ENCODE measurements at places on chromosomes 5 and 9.

- DNase-seq: no peak
Measured at GRCh38 chr9:95826183-95826838, 49.2 kb upstream of the ERCC6L2 start.

GRCh38 chr9:107504585-107505455 lies 15.3 kb upstream of the KLF4 start:
- DNase-seq: peak; percentile 53

DNA sequence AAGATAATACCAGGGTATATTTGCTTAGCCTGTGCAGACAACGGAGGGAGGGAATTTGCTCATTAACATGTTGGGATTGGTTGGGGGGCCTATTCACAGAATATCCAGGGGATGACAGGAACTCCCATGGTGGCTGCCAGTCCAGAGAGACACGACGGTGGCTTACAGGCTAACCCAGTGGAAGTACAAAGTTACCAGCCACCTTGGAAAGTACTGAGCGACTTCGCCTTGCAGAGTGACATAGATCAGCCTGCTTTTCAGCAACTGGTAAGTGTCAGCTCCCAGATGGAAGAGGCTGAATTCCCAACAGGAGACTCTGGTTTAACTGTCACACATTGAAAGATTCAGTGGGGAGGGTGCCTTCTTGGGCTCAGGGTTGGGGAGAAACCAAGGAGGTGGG lies 7.9 kb downstream of the ISL1 start:
- DNase-seq: no peak

DNA sequence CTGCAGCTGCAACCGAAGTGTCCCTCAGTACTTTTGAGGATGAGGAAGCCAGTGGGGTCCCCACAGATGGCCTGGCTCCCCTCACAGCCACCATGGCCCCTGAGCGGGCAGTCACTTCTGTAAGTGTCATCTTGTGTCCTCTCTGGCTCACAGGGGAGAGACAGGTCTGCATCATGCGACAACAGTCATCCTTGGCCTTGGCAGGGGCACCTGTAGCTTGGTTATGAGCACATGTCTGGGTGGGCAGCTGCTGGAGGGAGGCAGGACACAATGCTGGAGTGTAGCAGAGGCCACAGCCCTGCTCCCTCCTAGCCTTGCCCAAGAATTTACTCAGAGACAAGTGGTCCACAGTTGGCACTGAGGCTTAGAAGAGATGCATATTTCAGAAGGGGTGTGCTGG lies 71.7 kb downstream of the COL15A1 start:
- no peak for DNase-seq

GRCh38 chr9:16171911-16172310 lies 619.1 kb downstream of the CCDC171 start:
- no peak for DNase-seq

GRCh38 chr5:147913786-147914185 lies 7.4 kb upstream of the C5orf46 start:
- DNase-seq: no peak

DNA sequence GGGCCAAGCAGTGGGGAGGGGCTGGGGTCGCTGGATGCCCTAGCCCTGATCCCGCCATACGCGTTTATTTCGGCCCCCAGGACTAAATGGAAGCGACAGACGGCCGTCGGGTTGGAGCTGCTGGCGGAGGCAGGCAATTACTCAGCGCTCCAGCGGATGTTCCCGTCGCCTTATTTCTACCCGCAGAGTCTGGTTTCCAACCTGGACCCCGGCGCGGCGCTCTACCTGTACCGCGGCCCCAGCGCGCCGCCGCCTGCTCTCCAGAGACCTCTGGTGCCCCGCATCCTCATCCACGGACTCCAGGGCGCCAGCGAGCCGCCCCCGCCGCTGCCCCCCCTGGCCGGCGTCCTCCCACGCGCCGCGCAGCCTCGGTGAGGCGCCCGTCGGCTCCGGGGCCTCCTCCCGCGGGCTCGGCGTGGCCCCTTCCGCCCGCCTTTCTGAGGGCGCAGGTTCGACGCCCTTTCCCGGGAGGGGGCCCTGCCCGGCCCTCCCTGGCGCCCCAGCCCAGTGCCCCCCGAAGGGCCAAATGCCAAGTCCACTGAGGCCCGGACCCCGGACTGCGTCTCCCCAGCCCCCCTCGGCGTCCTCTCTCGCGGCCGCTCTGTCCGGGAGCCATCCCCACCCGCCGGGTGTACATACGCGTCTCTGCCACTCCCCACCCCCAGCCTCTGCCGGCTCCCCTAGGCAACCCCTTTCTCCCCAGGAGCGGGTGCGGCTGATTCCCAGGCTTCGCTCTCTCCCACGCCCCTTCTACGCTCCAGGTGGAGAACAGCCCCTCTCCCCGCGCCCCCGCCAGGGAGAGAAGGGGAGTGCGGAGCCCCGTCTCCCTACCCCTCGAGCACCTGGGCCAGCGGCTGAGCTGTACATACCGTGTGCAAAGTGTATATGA lies 7.0 kb downstream of the BARHL1 start:
- DNase-seq: no peak

GRCh38 chr5:36598045-36598444 lies 8.4 kb upstream of the SLC1A3 start:
- no peak for DNase-seq

- no peak for DNase-seq
Measured at GRCh38 chr5:38742821-38743220, 103.0 kb upstream of the OSMR start.

GRCh38 chr9:80964374-80964773 lies 725.0 kb downstream of the TLE1 start:
- DNase-seq: no peak

DNA sequence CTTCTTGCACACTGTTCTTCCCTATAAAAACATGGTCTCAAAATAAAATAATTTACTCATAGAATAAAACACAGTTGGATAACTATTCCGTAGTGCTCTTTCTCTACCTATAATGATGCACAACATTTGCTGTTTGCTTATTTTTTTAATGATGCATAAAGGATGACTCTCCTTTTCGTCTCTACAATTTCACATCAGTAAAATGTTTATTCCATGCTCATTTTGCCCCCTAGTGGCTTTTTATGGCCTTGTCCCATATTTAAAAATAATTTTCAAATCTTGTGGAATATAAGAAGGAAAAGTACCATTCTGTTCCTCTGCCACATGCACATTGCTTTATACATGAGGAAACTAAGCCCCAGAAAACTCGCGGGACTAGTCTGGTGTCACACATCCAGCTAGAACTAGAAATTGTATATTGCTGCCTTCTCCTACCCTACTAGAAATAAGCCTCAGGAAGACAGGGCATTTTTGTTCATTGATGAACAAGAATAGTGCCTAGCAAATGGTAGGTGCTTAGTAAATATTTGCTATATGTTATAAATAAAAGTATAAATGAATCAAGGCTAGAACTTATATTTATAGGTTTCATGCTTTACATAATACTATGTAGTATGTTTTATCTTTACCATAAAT lies 12.7 kb downstream of the KCTD16 start:
- DNase-seq: no peak

DNA sequence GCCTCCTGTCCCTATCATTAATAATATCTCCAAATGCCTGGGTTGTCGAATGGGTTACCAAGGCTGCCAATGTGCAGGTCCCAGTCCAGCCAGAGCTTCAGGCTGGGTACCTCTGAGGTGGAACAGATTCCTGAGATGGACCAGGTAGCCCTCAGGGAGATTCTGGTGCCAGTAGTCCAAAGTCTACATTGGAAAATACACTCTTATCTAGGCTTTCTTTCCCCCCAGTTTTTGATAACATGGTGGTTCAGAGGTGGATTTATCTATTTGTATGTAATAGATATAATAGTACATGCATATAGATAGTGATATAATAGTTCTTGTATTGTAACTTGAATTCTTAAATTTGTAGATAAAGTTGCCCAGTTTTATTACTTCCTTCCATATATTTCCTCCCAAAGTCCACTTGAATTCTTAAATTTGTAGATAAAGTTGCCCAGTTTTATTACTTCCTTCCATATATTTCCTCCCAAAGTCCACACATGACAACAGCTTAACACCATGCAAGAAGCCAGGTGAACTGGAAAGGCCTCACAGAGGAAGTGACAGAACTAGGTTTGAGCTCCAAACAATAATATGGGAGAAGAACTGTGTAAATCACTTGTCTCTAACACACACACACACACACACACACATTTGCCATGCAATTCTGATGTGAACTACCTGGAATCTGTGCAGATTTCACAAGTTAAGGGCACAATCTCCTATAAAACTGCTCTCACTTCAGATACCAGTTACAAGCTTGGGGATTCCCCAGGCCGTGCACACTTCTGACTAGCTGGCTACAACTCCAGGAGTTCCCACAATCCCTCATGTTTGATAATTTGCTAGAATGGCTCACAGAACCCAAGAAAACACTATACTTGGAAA lies 30.7 kb upstream of the ERAP1 start:
- no peak for DNase-seq
